Cortex of kidney (tissue), 1 donor: ENCODE measurements at places on chromosomes 11 and 22.

DNA sequence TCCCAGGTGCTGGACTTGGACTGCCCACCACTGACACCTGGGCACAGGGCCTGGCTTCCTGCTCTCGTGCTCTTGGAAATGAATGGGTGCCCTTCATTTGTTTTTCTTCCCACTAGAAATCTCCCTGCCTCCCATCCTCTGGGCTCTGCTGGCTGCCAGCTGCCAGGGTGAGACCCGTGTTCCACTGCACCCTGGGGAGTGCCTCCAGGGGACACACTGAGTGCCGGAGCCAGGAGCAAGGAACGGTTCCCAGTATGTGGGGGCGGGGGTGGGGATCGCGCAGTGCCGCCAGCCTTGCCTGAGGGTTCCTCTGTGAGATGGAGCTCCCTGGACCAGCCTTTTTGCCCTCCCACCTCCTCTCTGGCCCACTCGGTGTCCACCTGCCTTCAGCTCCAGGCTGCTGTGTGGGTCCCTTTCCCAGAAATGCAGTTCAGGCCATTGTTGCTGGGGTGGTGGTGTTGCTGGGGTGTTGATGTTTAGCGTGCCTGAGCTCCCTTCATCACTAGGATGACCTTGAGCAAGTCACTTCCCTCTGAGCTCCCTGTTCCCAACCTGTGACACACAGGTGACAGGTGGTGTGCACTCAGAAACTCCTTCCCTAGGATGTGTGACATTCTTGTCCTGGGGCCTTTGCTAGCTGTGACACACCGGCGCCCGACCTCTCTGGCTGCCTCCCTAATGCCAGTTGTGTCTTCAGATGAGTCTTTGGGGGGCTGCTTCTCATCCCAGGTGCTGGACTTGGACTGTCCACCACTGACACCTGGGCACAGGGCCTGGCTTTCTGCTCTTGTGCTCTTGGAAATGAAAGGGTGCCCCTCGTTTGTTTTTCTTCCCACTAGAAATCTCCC lies 72.1 kb downstream of the MED15 start:
- no peak for DNase-seq

DNA sequence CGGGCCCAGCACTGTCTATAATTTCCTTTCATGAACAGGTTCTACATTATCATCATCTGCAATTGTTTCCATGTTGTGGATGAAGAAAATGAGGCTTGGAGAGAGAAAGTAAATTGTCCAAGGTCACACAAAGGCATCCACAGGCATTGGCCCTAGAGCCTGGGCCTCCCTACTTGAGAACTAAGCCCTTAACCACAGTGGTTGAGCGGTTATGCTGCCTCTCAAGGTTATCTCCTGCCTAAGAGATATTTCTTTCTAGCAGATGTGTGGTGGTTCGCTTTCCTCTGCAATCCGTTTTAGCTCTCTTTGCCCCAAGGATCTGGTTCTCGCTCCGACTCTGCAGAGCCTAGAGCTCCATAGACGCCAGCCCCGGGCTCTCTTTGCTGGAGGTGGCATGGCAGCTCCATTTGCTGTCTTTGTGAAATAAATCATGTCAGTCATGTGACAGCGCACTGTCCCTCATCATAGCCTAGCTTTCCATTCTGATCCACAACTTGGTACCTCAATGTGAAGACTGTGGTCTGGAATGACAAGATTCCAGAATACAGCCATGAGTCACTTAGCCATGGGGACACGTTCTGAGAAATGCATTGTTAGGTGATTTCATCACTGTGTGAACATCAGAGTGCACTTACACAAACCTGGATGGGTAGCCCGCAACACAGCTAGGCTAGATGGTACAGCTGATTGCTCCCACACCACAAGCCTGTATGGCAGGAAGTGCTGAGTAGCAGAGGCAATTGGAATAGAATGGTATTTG lies 27.2 kb downstream of the RPS6KA4 start:
- no peak for DNase-seq

- DNase-seq, result no peak
These were observed 353.7 kb downstream of the METTL15 start for GRCh38 chr11:28461846-28462245.

GRCh38 chr22:33035272-33035863 lies 22.8 kb downstream of the SYN3 start:
- DNase-seq, result no peak

DNA sequence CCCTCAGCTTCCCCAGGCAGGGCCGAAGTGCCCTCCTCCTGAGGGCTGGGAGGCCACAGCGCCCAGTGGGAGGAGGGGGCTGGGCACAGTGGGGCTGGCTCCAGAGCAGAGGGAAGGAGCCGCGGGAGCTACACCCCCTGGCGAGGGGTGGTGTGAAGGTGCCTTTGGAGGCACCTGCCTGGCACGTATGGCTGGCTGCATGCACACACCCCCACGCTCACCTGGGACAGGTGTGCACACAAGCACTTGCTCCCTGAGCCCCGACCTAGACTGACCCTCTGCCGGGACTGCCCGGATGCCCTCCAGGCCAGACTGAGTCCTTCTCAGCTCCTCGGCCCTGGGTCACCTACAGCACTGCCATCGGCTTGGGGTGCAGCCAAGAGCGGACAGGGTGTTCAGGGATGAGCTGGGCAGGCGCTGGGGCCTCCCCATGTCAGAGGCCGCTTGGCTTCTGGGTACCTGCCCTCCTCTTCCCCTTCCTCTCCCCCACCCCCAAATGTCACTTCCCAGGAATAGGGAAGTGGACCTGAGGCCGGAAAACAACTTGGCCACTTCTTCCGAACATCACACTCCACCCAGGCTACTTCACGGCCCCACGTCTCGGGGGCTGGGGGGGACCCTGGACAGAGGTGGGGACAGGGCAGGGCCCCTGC lies 7.4 kb upstream of the PIM3 start:
- DNase-seq, result no peak

- no peak for DNase-seq
These were observed 49.1 kb downstream of the GGTLC2 start for GRCh38 chr22:22693531-22693884.

- no peak for DNase-seq
These were observed 44.3 kb downstream of the DKK3 start for GRCh38 chr11:11963842-11964773.

GRCh38 chr11:27717801-27718229 lies 17.6 kb upstream of the BDNF start:
- no peak for DNase-seq

GRCh38 chr22:49396817-49397216 lies 430.9 kb downstream of the BRD1 start:
- no peak for DNase-seq

GRCh38 chr11:75272391-75272790 lies 31.8 kb downstream of the TPBGL start:
- DNase-seq, result no peak

- no peak for DNase-seq
These were observed 94.5 kb downstream of the FDX1 start for GRCh38 chr11:110524238-110524637.

- no peak for DNase-seq
These were observed 1272.8 kb downstream of the LRRC4C start for GRCh38 chr11:40186437-40187263.

GRCh38 chr11:119371778-119372182 lies 9.7 kb downstream of the USP2 start:
- DNase-seq, result no peak

- DNase-seq, result no peak
These were observed 36.9 kb upstream of the POLA2 start for GRCh38 chr11:65224930-65225278.

DNA sequence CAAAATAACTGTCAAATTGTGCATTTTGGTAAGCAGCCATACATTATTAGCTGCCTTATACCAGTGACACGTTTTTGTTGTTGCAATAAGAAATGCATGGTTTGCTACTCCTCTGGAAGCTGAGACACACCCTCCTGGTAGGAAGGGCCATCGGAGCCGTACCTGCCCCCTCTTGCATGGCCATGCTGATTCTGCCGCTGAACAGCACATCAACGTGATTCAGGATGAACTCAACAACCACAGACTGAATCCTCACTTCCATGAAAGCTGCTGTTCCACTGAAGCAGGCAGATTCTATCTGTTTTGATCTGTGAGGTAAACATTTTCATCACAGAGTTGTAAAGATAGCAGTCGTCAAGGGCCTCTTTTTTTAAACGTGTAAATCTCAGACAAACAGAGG lies 38.6 kb upstream of the TP53AIP1 start:
- no peak for DNase-seq

DNA sequence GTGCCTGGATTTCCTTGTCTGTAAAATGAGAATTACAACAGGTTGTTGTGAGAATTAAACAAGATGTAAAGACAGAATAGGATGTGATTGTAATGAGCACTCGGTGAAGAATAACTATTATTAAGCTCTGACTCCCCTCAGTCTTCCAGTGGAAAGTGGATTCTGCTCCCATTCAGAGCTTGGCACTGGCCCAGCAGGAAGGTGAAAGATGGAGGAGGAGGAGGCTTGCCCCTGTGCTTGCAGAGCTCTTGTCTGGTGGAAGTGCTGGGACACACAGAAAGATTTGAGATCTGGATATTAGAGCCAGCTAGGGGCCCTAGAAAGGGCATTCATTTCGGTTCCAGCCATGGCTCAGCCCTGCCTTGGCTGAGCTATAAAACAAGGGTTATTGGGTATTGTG lies 28.2 kb downstream of the PHLDB1 start:
- DNase-seq, result no peak

DNA sequence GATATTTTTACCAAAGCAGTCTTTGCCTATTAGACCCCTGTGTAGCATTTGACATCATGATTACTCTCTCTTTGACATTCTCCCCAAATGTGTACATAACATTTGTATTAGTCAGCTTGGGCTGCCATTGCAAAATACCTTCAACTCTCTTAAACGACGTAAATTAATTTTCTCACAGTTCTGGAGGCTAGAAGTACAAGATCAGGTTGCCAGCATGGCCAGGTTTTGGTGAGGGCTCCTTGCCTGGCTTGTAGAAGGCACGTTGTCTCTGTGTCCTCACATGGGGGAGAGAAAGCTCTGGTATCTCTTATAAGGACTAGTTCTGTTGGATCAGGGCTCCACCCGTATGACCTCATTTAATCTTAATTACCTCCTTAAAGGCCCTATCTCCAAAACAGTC lies 12.3 kb upstream of the DLAT start:
- DNase-seq, result no peak

DNA sequence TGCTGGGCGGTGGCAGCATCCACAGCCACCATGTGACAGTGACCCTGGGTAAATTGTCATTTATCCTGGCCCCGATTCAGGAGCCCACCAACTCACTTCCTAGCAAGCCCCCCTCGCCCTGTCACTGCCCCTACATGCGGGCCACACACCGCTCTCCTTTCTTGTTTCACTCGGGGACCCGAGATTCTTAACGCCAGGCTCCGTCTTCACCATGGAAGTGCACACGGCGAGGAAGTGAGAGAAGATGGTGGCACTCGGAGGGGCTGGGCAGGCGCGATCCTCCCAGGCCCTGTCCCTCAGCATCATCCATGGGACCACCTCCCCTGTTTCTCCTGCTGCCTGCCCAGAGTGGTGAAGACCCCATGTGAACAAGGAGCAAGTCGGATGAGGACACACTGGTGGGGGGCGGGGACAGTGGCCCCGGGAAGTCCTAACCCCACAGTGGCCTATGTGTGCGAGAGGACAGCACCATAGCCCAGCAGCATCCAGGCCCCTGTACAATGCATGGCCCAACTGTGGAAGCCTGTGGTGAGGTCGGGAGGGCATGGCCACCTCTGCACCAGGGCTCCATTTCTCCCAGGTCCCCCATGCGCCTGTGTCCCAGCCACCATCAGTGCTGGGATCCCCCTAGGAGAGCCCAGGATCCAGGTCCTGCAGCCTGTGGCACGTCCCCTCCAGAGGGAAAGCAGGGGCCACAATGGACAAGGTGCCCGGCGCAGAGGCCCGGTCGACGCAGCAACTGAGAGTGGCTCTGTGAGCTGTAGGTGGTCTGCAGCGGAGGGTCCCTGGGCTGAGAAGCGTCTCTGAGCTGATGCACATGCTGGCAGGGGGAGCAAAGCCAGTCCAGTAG lies 262.8 kb downstream of the BRD1 start:
- DNase-seq, result no peak

GRCh38 chr11:68016161-68016903 lies 6.2 kb downstream of the ALDH3B1 start:
- no peak for DNase-seq

- DNase-seq, result no peak
These were observed 57.5 kb upstream of the ALX4 start for GRCh38 chr11:44367452-44367851.

GRCh38 chr11:69299572-69299971 lies 5.6 kb downstream of the MYEOV start:
- DNase-seq, result no peak

- DNase-seq, result no peak
These were observed 28.4 kb downstream of the C11orf91 start for GRCh38 chr11:33672273-33672672.
